ENCODE measurements at places on chromosomes 6 and 20.

DNA sequence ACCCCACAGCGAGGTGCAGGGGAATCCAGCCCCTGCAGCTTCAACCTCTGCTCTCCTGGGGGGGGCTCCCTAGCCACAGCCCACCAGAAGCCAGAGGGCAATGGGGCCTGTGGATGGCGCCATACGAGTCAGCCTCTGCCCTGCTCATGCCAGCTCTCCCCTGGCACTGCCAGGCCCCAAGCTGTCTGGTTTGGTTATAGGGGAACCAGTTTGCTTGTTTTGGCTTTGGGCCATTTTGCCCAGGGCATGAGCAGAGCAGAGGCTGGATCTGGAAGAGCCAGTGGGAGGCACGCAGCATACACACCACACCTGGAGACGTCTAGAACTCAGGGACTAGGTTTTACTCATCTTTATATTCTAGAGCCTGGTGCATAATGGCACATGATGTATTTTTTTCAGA, 66.7 kb upstream of the SLC22A16 start:
- no peak for DNase-seq

DNA sequence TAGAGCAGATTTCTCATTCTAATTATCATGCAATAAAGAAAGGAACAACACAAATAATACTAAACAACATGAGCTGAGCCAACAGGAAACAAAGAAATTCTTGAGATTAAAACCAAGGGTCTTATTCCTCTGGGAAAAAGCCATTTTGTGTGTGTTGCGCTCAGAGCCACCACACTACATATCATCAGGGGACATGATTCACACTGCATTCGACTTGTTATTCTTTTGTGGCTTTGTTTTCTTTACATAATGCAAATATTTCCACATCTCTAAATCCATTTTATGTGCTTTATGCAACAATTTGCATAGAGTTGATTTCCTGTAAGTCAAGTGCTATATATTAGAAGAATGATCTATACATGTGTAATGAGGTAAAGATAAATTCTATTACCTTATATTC, 719.6 kb downstream of the TBC1D32 start:
- no peak for DNase-seq

GRCh38 chr20:1870792-1871550, 24.2 kb upstream of the SIRPA start:
- DNase-seq, result no peak

DNA sequence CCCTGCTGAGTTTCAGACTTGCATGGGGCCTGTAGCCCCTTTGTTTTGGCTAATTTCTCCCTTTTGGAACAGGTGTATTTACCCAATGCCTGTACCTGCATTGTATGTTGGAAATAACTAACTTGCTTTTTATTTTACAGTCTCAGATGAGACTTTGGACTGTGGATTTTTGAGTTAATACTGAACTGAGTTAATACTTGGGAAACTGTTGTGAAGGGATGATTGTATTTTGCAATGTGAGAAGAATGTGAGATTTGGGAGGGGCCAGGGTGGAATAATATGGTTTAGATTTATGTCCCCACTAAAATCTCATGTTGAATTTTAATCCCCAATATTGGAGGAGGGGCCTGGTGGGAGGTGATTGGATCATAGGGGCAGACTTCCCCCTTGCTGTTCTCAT, 99.1 kb upstream of the IRAK1BP1 start:
- no peak for DNase-seq

- DNase-seq, result no peak
Observed at GRCh38 chr6:123380257-123380656, 256.5 kb downstream of the TRDN start.

DNA sequence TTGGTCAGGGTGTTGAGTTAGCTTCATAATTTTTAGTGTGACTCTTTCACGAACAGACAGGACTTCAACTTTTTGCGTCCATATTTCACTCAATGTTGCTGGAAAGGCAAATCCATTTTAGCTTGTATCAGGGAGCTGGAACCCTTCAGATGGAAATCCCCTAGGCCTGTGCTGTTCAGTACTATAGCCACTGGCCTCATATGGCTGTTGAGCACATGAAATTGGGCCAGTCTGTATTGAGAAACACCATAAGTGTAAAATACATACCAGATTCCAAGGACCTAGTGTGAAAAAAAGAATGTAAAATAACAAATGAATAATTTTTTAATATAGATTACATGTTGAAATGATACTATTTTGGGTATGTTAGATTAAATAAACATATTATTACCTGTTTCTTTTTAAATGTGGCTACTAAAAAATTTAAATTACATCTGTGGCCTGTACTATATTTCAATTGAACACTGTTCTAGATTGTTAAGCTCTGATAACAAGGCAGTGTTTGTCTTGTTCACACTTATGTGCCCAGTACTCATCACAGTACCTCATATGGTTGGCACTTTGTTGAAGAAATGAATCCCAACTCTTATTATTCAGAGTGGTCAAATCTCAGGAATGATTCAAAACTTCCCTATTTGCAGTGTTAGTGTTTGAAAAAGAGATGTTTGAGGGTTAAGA, 34.3 kb downstream of the CTNNBL1 start:
- DNase-seq, result no peak

DNA sequence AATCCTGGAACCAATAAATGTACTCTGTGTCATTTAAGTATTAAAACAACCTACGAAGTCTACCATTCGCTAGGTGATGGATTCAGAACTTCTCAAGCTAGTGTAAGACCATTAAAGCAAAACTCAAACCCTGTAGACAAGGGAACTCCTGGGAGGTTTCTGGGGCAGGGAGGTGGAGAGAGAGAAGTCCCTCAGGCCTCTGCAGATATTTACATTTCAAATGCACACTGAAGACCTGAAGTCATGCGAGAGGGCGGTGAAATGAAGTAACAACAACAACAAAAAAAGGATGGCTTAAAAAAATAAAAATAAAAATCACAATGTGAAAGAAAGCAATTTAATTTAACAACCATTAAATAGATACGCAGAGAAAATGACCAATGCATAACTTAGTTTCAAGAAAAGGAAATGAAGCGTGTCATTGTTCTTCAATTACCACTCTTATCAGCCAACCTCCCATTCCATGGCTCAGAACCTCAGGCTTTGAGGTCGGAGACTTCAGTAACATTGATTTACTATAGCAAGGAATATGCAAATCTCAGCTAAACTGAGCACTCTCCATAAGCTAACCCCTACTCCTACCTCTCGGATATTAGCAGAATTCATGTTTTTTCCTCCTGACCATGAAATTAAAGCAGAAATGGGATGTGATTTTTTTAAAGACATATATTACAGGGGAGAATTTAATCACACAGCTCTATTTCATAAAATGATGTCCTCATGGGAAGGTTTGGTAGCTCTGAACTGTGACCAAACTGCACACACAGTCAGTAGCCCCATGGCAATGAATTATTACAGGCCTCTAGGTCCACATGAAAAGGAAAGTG, 140.6 kb downstream of the KIF16B start:
- DNase-seq, result no peak

DNA sequence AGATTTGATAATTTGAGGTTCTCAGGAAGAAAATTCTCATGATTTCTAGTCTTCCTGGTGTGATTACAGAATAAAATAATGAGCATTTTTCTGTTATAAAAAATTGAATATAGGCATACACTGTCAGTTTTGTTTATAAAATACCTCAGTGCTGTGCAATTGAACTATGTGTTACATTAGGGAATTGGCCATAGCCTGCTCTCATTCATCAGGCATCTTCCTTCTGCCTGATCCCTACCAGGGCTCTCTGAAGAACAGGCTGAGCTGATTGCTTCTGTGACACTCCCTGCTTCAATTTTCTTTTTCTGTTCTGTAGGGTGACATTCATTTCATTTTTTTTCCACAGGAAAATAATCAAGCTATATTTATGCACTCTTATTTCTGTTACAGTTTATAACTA, 162.8 kb downstream of the PHF3 start:
- DNase-seq, result no peak

DNA sequence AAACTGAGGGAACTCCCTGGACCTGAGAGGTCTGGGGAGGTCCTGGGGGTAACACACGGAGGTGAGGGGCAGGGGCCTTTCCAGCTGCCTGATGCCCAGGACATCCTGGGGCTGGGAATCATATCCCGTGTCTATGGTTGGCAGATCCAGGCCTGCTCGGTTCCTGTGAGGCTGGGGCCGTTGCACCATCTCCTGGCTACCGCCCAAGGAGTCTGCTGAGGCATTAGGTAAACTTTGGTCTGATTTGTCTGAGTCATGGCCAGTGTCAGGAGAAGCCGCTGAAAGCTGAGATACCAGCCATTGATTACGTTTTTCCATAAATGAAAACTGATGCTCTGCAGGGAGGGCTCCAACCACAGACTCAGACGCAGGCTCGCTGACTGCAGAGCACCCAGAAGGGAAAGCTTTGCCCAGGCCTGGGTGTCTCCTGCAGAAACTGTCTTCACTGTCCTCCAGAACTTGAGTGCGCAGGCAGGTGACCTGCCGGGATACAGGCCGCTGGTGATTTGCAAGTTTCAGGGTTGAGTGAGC, 14.2 kb downstream of the TRAF3IP2 start:
- peak; percentile 98 for DNase-seq

- DNase-seq, result no peak
Observed at GRCh38 chr20:15076785-15077184, 739.4 kb upstream of the FLRT3 start.

DNA sequence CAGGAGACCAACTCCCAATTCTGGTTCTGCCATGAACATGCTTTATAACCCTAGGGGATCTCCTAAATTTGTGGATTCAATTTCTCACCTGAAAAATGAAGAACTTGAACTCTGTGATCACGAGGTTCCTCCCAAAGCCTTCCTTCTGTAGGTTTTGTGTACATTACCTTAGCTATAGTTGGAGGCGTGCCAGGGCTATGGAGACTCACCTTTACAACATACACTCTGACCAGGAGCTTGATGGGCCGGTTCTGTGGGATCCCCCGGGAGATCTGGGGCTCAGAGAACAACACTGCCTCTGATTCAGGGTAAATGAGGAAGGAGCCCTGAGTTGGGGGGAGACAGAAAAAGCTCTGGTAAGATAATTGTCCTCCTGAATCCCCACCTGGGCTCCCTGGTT, 34.1 kb downstream of the ERGIC3 start:
- no peak for DNase-seq

GRCh38 chr6:82097676-82098075, 149.9 kb downstream of the IBTK start:
- no peak for DNase-seq

DNA sequence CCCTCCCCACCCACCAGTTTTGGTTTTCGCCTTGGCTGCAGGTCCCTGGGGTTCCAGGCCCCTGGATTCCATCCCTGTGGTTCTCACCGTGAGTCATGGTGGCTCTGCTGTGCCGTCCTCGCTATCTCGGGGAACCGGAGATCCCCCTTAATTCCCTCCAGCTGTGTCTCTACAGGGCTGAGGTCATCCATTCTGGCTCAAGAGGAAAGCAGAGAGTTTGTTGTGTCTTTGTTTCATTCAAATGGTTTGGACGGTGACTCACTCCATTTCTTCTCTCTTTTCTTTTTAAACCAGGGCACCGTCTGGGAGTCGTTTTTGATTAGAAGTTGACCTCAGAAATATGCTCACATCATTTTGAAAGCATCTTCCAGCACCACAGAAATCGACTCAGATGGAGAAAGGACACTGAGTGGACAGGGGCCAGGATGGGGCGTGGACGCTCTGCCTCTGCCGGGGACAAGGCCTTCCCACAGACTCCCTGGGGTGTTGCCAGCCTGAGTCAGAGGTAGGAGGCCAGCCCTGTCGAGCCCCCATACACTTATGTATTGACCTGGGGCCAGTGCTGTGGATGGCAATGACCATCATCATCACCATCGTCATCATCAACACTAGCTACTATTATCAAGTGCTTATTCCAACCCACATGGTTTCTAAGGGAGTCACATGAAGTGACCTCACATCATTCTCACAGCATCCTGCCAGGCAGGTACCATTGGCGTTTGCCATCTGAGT, 176.2 kb downstream of the NFATC2 start:
- peak; percentile 99 for DNase-seq

DNA sequence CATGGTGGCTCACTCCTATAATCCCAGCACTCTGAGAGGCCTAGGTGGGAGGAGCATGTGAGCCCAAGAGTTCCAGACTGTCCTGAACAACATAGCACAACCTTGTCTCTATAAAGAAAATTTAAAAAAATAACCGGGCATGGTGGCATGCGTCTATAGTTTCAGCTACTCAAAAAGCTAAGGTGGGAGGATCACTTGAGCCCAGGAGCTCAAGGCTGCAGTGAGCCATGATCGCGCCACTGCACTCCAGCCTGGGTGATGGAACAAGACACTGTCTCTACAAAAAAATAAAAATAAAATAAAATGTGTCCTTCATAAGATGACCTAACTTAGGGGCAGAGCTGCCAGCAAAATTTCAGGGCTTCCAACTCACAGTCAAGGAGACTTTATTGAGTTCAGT, 12.6 kb downstream of the ID4 start:
- DNase-seq, result no peak

DNA sequence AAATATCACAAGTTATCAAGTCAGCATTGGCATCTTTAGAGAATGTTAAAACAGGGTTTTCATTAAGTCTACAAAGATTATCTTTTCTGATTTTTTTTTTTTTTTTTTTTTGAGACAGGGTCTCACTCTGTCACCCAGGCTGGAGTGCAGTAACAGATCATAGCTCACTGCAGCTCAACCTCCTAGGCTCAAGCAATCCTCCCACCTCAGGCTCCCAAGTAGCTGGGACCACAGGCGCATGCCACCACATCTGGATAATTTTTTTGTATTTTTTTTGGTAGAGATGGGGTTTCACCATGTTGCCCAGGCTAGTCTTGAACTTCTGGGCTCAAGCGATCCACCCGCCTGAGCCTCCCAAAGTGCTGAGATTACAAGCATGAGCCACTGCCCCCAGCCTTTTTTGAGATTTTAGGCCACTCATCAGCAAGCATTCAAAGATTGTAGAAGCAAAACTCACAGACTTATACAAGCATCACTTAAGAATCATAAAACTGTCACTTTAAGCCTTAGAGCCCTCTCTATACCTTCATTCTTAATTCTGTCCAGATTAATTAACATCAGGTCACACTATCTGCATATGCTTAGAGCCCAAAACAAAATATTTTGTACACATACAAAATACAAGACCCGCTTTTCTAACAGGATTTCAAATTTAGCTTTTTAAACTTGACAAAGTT, 32.6 kb downstream of the NCOA6 start:
- no peak for DNase-seq

- DNase-seq, result no peak
Observed at GRCh38 chr6:81145506-81145905, 607.0 kb downstream of the TENT5A start.

GRCh38 chr6:138988469-138988834, 399 bp upstream of the REPS1 start:
- no peak for DNase-seq

DNA sequence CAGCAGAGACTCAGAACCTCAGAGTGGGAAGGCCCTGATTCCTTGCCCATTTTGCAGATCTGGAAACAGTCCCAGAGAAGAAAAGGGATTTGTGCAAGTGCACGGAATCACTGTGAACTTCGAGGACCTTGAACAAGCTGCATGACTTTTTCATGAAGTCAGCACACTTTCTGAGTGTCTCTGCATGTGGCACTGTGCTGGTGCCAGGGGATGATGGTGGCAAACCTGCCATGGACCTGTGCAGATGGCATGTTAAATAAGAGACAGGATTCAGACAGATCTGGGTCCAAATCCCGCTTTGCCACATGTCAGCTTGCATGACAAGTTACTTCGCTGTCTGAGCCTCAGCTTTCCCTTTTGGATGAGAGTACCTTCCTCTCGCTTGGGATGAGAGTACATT, 26.8 kb downstream of the ZNF831 start:
- no peak for DNase-seq
